ENCODE measurements at places on chromosomes 2 and 18. TPM values are rescaled to one million over a fixed set of nuclear protein-coding genes. Genes with fewer than 3 reads are reported as not detected.
A peak's percentile ranks its signal among the peaks of the same experiment; 100 is the strongest.

The TDRD15 gene
- total RNA-seq: not detected

GRCh38 chr2:96895032-96895745 lies 25.3 kb upstream of the SEMA4C start:
- DNase-seq: no peak

The LRRTM1 gene
- not detected for total RNA-seq

DNA sequence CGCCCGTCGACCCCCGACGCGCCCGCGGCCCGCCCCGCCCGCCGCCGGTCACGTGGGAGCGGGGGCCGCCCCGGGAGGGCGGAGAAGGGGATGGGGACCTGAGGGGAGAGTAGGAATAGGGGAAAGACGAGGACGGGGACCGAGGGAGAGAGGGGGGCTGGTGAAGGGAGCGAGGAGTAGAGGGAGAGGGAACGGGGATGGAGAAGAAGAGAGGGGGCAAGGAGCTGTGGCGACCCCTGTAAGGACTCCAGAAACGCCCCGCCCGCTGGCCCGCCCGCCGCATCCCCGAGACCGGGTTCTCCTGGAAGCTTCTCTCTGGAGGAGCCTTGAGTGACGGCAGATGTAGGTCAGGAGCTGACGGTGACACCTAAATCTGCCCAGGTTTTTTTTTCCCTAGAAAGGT lies 615 bp downstream of the ADNP2 start:
- peak; percentile 31 for DNase-seq

The FAM117B gene
- total RNA-seq: 8.6 TPM

The GNLY gene
- 2.1 TPM for total RNA-seq

GRCh38 chr2:86434290-86434689 lies 6.9 kb upstream of the KDM3A start:
- DNase-seq: no peak

DNA sequence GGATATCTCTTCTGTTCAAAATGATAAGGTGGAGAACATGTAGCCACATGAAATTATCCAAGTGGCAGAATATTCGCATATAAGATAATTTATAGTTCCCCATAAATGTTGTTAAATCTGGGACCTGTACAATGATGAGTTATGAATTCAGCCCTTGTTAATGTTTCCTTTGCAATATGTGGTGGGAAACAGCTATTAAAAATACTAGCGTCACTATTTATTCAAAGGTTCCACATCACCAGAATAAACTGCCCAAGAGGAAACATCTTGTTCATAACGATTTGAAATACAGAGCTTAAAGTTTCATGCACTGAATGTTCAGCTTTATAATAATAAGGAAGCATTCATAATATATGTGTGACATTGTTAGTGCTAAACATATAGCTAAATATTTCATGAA lies 223.9 kb upstream of the TCF4 start:
- no peak for DNase-seq

DNA sequence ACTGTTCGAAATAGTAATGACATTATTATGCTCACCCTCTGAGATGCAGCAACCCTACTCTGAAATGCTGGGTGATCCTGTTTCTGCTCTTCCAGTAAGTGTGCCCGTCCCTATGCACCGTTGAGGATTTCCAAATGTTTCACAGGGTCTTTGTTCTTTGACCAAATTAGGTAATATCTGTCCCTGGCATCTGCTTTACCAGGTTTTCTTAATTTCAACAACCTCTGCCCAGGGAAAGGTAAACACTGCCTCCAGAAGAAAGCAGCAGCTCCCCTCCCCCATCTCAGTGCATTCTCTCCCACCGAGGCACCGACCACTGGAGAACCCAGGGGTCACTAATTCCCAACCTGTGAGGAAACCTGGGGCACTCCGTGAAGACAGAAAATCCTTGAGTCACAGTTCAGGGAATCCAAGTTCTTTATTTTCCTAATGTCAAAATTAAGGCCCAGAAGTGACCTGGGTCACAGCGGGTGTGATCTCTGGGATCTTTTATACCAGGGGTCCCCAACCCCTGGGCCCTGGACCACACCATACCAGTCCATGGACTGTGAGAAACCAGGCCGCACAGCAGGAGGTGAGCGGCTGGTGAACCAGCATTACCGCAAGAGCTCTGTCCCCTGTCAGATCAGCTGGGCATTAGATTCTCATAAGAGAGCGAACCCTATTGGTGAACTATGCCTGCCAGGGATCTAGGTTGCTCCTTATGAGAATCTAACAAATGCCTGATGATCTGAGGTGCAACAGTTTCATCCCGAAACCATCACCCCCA lies 1.2 kb upstream of the GRB14 start:
- DNase-seq: no peak

GRCh38 chr2:36663295-36663694 lies 33.2 kb upstream of the VIT start:
- DNase-seq: no peak

GRCh38 chr2:147171941-147172340 lies 672.9 kb upstream of the ACVR2A start:
- DNase-seq: no peak

- no peak for DNase-seq
Measured at GRCh38 chr2:19235308-19235707, 123.1 kb downstream of the OSR1 start.

The RUFY4 gene
- total RNA-seq: not detected

The DLX1 gene
- total RNA-seq: not detected

GRCh38 chr2:25316101-25316500 lies 25.6 kb downstream of the DNMT3A start:
- DNase-seq: no peak

GRCh38 chr2:146785101-146785500 lies 1059.7 kb upstream of the ACVR2A start:
- DNase-seq: no peak

- peak; percentile 6 for DNase-seq
Measured at GRCh38 chr2:240418311-240418710, 17.2 kb upstream of the GPC1 start.

DNA sequence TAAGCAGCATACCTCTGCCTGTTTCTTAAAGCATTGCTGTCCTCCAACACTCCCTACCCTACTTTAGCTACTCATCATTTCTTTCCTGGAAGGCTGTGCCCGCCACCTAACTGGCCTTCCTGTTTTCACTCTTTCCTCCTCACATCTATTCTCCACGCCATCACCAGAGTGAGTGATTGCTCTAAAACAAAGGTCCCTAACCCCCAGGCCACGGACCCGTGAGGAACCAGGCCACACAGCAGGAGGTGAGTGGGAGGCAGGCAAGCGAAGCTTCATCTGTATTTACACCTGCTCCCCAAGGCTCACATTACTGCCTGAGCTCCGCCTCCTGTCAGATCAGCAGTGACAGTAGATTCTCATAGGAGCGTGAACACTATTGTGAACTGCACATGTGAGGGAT lies 13.3 kb upstream of the ZEB2 start:
- DNase-seq: no peak

The ABCG5 gene
- total RNA-seq: not detected

DNA sequence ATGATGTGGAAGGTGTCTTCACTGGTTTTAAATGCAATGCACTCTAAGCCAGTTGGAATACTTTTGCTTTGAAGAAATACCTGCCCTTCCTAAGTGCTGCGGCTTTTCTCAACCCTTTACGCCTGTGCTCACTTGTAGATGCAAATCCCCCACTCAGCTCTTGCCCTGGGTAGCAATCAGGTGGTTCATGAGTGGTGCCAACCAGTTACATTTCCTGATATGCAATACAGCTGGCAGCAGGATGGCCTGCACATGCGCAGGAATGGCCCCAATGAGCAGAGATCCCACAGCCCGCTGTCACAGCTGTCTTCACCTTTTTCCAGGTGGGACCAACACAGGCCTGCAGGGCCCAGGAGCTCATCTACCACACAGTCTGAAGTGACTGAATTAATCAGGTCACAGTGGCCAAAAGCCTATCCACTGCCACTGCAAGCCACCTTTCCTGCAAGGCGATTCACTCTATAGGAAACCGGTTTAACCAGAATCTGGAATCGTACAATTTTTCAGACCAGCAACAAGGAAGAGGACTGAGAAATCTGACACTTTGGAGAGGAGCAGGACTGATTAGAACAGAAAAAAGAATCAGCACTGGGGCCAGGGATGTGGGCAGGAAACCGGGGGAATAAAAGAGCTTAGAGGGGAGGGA lies 247.8 kb downstream of the MYT1L start:
- DNase-seq: no peak

GRCh38 chr2:39218391-39218790 lies 25.4 kb downstream of the CDKL4 start:
- no peak for DNase-seq

DNA sequence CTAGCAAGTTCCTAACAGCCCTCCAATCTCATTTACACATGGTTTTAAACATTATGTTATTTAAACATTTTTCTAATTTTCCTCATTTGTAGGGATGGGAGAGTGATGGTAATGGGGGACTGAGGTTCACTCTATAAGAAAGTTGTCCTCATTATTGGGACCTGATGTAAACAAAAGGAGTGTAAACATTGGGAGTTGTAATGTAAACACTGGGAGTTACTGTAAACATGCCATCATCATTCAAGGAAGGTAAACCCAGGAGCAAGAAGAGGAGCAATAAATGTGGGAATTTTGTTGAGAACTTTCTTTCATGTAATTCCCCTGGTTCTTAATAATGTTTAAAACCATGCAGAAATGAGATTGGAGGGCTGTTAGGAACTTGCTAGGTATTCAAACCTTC lies 17.8 kb downstream of the RFTN2 start:
- no peak for DNase-seq

DNA sequence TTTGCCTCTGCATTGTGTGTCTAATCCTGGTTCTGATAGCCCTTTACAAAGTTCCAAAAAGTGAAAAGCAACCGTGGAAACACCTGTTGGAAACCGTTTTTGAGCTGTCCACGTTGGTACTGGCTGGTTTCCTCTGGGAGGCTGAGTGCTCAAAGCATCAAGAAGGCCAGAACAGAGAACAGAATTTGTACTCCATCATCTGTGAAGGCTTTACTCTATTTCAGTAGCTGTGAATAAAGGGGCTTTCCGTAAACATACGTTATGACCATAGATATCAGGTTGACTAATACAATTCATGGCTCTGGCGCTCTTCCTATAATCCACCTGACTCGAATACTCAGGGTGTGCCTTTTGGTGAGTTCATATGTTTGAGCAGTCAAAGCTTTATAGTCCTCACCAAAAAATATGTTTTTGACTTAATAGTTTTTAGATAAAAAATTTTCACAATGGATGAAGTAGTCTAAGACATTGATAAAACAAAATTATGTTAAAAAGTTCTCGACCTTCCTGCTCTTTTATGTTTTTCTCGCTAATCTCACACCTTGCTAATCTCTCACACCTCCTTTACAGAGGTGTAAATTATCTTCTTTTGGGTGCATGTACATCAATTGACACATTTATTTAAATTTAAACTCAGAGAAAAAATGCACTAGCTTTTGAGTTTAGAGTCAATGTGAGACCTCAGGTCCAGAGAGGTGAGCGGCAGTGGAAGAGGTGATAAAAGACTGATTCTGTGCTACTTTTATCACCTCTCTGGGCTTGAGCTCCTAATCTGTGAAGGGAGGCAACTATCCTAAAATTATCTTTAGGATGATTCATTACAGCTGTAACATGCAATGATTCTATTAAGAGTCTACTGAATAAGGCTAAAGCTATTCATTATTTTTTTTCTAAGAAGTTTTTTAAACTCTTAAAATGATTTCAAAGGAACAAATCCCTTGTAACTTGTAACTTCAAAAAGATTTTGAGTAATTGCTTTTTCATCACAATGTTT lies 65.3 kb downstream of the CXCR4 start:
- no peak for DNase-seq

- no peak for DNase-seq
Measured at GRCh38 chr2:47652061-47652690, 130.8 kb upstream of the MSH6 start.
